HEK293T (cell line): ENCODE measurements at places on chromosomes 16 and 17.
A peak's percentile ranks its signal among the peaks of the same experiment; 100 is the strongest.

GRCh38 chr17:61149862-61150362 lies 249.7 kb upstream of the TBX2 start:
- DNase-seq: peak; percentile 62

- no peak for DNase-seq
These were observed 168.4 kb upstream of the WSCD1 start for GRCh38 chr17:5901731-5902130.

DNA sequence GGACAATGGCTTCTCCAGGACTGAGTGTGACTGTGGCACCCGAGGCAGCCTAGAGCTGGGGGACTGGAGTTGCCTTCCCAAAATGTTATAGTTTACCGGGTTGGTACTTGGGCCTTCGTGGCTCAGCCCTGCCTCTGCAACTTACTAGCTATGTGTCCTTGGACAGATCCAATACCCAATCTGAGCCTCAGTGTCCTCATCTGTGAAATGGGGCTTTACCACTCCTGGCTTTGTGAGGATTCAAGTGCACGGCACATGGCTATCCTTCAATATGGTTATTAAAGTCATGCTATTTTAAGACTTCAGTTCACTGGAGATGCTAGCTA lies 9.6 kb downstream of the IRX5 start:
- no peak for DNase-seq

DNA sequence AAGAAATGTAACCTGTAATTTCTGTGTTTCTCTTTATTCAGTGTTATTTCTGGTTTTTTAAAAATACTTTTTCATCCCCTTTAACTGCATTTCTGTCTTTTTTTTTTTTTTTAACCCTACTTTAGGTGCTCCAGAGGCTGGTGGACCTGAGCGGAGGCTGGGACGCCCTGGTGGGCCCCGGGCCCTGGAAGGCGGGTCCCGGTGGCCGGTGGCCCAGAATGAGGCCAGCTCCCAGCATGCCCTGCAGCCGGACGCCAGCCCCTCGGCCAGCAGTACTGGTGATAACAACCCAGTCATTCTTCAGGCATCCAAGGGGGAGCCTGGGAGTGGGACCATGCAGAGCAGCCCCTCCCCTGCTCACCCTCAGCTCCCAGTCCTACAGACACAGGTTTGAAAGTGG lies 1.5 kb downstream of the SRCAP start:
- DNase-seq: no peak

GRCh38 chr16:30473231-30474073 lies 910 bp downstream of the ITGAL start:
- no peak for DNase-seq

DNA sequence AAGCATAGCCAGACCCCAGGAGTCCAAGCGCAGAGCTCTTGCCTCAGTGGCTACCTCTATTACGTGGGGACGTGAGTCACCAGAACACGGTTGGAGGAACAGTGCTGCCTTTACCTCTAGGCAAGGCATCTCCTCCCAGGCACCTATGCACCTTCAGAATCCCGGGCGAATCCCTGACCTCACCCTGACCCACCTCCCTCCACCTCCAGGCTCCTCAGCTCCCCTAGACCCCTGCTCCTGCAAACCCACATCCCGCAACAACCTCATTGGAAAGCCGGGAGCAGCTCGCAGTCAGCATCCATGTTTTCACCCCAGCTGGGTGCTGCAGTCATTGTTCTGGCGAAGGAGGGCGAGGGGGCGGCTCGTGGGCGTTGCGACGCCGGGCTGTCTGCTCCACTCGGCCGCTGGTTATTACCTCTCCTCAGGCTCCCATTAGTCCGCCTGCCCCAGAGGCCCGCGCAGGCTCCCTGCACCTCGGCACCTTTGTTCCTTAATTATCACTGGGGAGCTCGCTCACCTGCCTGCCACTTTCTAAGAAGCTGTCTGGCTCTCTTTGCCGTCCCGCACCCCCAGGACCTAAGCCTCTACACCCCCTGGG lies 24.6 kb upstream of the DLX4 start:
- DNase-seq: no peak

GRCh38 chr16:47538472-47538871 lies 77.3 kb downstream of the PHKB start:
- DNase-seq: no peak

DNA sequence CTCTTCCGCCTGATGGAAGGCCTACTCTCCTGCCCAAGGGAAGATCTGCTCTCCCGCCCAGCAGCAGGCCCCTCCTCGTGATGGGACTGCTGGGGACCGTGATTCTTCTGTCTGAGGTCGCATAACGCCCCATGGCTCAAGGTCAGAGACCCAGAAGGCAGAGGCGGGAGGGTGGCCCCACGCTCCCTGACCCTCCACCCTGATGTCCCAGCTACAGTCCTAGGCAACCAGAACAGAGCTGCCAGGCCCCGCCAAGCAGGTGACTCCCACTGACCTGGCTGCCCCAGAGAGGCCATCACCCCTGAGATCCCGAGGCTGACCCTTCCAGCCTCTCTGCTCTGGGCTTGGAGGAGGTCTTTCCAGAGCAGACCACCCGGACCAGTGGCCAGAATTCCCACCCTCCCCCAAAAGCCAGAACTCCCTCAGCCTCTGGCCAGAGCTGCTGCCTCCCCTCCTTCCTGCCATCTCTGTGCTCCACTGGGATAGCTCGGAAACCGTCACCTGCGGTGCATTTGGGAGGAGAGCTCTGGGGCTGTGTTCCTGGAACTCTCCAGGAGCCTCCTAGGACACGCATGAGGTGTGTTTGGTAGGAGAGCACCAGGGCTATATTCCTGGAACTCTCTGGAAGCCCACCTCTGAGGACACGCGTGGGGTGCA lies 7.3 kb downstream of the ENPP7 start:
- DNase-seq: no peak

DNA sequence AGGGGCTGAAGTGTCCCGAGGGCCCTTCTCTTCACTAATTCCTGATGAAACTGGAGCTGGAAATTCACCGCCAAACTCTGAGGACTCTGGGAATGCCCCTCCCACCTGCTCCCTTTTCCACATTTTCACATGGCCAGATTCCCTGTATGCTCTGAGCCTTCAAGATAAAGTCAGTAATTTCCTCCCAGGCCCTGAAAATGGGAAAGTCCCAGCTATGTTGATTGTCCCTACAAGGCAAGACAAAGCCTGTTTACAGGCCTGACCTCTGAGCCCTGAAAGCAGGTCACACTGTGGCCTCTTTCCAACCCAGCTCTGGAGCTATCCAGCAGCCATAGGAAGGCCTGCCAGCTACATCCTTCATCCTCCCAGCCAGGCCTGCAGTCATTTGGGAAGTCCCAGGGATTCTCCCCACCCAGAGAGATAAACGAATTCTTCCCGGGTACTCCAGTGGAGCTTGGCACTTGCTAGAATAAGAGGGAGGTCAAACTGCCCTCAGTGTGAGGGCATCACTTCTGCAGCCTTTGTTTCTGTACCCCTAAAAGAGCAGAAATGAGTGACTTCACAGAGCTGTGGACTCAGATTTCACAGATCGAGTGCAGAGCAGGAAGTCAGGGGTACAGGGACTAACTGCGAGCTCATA lies 19.6 kb upstream of the CCL2 start:
- DNase-seq: no peak

DNA sequence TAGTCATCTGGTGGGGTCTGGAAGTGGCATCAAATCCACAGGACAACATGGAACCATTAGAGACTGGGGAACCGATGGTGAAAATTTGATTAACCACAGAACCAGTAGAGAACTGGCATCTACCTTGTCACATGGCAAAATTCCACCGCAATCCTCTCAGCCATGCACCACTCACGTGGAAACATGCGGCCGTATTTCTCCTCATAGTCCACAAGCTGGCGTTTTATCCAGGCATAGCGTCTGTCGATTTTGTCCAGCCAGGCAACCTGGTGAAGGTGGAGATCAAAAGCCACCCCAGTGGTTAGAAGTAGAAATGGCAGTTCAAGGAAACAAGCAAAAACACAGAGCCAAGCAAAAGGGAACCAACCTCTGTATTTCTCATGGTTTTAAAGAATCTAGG lies 87.6 kb downstream of the VPS53 start:
- DNase-seq: no peak

DNA sequence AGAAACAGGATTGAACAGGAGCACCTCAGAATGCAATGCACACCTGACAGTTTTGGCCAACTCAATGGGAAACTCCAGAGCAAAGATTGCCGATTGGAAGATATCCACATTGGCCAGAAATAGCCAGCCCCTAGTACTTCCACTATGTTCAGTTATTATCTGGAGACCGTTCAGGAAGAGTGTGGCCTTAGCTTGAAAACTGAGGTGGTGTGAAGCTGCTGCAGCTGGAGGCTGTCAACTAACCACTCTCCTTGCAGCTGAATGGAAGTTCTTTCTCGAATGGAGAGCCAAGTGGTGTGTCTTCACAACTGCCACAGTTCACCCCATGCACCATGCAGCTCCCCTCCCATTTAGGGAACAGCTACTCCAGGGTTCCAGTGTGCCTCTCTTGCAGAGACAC lies 61.9 kb upstream of the DHX40 start:
- no peak for DNase-seq

- peak; percentile 73 for DNase-seq
These were observed 117.4 kb downstream of the IRF8 start for GRCh38 chr16:86016201-86016965.

DNA sequence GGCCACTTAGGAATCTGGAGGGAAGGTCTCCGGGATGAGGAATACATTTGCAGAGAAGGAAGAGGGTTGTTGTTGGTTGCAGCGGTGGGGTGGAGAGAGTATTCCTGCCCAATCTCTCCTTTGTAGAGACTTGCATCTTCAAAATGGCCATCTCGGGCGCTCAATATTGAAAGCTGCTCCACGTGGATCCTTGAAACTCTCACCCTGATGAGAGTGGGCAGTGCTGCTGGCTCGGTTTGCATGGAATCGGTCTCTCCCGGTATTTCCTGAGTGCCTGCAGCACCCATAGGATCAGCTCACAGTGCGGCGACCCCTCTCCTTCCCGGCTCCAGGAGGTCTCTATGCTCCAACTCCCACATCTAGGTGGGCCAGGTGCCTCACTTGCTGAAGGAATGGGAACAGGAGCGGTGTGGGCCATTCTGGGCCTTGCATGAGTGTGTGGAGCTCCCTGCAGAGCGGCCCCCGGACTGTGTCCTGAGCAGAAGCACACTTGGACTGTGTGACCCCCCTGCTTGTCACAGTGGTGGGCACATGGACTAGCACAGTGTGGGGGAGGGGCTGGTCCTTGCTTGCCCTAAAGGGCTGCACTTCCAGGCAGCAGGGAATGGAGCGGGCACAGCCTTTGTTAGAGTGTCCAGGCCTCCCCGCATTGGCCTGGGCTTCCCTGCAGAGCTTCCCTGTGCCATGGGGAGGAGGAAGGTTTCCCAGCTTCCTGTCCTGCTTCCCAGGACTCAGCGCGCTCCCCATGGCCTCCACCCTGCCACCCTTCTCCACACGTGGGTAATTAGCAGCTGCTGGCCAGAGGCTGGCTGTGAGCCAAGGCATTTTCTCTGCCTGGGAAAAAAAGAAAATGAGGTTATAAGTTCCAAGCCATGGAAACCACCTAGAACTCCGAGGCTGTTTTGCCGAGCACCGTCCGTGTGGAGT lies 139.3 kb downstream of the IRF8 start:
- no peak for DNase-seq

- no peak for DNase-seq
These were observed 79.0 kb downstream of the C16orf78 start for GRCh38 chr16:49452578-49452977.

GRCh38 chr17:64598672-64599071 lies 63.4 kb downstream of the SMURF2 start:
- no peak for DNase-seq

- no peak for DNase-seq
These were observed 605 bp downstream of the MRTFB start for GRCh38 chr16:14071576-14072271.

DNA sequence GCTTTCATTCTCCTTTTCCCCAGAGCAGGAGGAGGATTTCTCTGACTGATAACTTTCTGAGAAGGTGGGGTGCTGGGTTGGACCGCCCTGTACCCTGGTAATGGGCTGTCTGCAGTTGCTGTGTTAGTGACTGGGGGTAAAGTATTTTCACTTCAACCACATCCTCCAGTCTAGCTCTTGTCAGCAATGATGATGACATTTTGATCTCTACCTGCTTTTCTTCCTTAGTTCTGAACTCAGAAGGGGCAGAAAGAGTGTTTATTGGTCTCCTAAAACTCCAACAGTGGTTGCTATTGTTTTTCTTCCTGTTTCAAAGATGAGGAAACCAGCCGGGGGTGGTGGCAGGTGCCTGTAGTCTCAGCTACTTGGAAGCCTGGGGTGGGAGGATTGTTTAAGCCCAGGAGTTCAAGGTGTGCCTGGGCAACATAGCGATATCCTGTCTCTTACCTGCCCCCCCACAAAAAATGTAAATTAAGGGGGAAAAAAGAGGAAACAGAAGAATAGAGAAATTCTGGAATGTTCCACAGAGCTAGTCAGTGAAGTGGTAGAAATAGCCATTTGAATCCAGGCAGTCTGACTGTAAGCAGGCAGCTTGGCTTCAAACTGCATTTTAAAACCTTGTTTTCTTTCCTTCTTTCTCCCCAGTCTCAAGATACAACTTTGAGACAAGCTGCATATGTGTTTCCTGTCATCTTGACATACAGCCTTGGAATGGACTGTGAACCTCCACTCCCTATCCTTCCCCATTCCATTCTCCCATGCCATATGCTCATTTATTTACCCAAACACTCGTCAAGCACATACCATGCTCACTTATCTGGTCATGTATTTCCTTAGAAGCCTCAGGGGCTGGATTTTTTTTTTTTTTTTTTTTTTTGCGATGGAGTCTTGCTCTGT lies 3.3 kb upstream of the N4BP1 start:
- no peak for DNase-seq

- DNase-seq: no peak
These were observed 79.9 kb upstream of the LGALS9 start for GRCh38 chr17:27550974-27551505.

DNA sequence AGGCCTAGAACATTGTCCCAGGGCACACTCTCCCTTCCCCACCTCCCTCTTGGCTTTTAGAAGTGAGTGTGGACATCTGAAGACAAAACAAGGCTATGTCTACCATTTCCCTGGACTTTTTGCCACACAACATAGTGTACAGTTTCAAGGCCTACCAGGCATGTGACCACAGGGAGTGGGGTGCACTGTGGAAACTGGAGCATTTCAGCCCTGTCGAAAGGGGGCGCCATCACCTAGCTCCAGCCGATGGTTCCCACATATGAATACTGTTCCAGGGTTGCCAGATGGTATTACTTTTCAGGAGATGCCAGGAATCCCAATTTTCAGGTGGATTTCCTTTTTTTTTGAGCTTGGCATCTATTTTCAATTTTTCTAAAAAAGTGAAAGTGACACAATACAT lies 140.7 kb downstream of the KATNIP start:
- DNase-seq: peak; percentile 42

DNA sequence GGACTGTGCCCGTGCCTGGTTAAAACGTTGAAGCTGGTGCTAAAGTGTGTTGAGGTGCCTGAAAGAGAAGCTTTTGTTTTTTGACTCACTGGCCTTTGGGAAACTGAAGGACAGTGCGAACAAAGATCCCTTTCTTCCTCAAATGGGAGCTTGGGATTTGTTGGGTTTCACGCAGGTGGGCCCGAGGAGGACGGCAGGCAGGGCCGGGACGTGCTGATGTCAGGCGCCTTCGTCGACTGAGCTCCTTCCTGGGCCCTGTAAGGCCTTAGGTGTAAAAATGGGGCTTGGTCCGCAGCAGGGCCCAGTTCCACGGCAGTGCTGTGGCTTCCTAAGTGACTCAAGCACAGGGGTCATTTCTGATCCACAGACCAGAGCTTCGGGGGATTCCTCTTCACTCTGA lies 106.9 kb downstream of the BANP start:
- DNase-seq: no peak
